Erythroblast (primary cell): ENCODE measurements at places on chromosomes 2 and 18.

GRCh38 chr2:54901224-54901986, 148.8 kb downstream of the RTN4 start:
- no peak for DNase-seq

- no peak for DNase-seq
These were observed 17.6 kb upstream of the NEDD4L start for GRCh38 chr18:58026395-58026794.

DNA sequence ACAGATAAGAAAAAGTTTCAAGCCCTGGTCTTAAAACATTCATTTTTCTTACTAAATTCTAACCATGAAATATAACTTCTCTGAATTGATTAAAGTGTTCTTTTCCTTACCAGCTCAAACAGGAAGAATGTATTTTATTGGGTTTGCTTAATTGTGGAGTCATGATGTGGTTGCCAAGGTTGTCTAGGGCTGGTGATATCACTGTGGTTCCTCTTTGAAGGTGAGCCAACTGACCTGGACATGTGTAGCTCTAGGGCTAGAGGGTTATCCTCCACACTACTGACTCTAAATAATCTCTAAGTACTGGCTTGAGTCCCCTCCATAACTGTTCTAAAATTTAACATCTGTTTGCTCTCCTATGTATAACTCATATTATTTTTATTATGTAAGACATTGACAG, 529.6 kb downstream of the PIK3C3 start:
- no peak for DNase-seq

- no peak for DNase-seq
These were observed 201.9 kb upstream of the COPS8 start for GRCh38 chr2:236883819-236884218.

GRCh38 chr2:180222644-180223043, 215.5 kb upstream of the CWC22 start:
- no peak for DNase-seq

GRCh38 chr18:55488473-55488872, 99.5 kb downstream of the TCF4 start:
- no peak for DNase-seq

- DNase-seq: no peak
These were observed 39.8 kb downstream of the HRH4 start for GRCh38 chr18:24500217-24500616.

GRCh38 chr2:151757861-151758260, 23.6 kb upstream of the NEB start:
- DNase-seq: no peak

GRCh38 chr2:146451972-146452371, 1392.9 kb upstream of the ACVR2A start:
- DNase-seq: no peak

- no peak for DNase-seq
These were observed 220.4 kb upstream of the TFPI start for GRCh38 chr2:187774551-187775071.

DNA sequence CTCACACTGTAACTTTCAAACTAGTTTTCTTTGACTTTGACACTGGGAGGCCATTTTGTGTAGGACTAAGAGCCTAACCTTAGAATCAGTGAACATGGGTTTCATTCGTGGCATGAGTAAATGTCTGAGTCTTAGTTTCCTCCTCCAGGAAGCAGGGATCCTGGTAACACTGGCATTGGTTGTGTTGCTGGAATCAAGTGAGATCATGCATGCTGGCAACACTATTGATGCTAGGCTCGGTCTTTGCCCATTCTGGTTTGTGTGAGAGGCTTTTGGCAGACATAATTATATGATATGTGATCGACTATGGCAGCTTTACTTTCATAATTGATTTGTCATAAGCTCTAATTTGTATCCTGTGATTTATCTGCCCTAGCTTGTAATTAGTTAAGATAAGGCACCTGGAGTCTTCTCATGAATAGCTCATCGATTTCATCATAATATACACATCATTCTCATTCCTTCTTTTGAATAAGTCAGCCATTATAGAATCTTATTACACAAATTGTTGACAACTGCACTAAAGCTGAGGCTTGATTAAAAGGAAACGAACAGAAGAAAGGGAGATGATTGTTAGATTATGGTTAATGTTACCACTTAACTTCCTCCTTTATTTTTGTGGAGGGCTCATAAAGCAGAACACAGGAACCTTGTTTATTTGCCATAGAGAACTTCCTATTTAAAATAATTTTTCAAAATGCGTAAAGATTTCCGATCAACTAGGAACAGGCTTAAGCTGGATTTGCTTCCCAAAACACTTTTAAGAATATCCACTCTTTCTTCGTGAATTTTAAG, 12.6 kb downstream of the PPP1R1C start:
- no peak for DNase-seq

DNA sequence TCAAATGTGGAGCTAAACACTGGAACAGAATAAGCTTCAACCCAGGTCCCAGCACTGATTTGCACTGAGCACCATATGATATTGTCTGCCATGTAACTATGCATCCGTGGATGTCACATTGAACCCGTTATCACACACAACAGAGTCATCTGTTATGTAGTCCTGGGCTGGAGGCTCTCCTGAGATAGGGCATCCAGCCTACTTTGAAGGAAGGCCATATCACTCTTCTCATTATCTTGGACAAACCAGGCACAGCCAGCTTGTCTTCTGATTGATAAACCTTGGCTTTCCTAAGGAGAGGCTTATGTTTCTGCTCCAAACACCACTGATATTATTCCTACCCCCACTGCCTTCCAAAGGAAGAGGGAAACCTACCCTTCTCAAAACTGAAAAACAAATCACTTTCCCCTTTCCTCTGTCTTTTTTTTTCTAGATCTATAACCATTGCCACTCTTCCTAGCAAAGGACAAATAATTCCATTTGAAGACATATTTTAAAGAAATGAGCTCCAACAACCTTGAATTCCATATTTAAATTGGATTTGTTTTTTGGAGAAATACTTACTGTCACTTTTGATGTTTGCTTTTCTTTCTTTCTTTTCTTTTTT, 16.4 kb downstream of the RSAD2 start:
- peak; percentile 99 for DNase-seq

DNA sequence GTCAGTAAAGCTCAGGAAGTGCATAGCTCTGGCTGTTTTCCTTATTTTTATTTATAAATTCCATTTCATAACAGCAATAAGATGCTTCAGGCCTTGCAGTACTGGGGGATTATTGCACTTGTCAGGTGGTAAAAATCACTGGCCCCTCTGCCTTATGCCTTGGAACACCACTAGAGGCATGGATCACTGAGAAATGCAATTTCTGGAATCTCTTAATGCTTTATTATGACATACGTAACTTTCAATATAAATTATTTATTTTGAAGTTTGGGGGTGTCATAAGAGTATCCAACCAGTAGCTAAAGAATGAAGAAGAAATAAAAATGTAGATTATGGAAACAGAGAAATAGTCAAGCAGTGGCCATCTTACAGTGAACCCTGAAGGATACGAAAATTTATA, 183.1 kb downstream of the FIGN start:
- no peak for DNase-seq

GRCh38 chr2:135742325-135742757, 686 bp downstream of the UBXN4 start:
- DNase-seq: peak; percentile 82

DNA sequence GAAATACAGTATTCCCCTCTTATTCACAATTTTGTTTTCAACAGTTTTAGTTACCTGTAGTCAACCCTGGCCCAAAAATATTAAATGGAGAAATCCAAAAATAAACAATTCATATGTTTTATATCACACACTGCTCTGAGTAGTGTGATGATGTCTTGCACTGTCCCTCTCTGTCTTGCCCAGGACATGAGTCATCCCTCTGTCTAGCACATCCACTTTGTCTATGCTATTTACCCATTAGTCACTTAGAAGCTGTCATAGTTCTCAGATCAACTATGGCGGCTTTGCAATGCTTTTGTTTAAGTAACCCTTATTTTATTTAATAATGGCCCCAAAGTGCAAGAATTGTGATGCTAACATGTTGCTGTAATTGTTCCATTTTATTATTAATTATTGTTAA, 380.6 kb upstream of the REG3G start:
- no peak for DNase-seq

DNA sequence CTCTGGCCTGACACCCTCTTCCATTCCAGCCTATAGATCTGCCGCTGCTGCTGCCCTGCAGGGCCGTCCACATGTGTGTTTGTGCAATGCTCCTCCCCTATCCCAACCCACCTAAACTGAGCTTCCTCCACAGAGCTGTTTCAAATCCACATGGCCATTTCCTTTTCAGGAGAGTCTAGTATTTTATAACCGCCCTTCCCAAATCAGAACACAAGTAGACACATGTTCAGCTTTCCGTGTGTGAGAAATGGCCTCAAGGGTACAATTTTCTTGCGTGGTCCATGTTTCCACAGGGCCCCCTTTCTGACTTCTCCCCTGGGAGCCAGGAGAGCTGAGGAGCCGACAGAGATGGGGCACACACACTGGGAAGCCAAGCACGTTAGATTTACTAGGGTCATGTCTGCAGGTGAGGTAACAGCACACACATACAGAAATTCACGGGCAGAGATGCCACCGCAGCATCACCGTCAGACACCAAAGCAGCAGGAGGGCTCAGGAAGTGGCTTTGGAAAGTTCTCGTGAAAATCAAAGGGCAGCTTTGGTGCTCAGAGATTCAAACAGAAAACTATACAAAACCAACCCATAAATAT, 102.9 kb upstream of the TGFA start:
- no peak for DNase-seq

- no peak for DNase-seq
These were observed 82.2 kb upstream of the LTBP1 start for GRCh38 chr2:32864334-32865111.

- DNase-seq: peak; percentile 34
These were observed 6.0 kb downstream of the COMMD1 start for GRCh38 chr2:61911510-61911909.

DNA sequence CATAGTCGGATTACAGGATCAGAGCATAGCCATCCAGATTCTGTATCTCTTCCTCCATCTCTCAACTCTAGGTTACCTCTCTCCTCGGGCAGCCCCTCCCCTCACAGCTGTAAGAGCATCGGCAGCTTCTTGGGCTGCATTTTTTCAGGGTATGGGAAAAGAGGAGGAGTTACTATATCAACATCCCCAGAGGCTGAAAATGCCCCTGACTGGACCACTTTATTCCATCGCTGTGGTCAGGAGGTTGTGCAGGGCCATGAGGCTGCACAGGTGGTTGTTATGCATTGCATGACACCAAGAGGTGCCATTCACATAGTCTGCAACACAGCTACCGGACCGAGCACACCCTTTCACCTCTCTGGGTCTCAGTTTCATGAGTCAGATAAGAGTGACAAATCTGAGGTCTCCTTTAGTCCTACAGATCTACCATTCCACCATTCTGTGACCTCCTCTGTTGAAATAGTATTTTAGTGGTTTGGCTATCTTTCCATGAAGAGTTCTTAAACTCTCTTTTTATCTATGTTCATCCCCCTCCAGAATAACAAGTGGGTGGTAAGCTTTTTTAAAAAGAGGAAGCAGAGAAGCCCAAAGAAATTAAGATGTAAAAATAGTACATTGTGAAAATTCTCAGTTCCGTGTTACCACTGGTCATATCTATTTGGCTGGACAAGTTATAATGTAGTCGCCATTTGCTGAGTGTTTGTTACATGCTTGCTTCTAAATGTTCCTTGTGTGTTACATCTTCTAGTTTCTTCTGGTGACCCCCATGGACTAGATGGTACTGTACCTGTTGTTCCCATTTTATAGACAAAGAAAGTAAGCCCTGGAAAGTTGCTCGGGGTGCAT, 56.6 kb upstream of the SLC1A4 start:
- no peak for DNase-seq

- no peak for DNase-seq
These were observed 270.4 kb upstream of the CCDC68 start for GRCh38 chr18:55229682-55230081.

- DNase-seq: no peak
These were observed 144.4 kb downstream of the MREG start for GRCh38 chr2:215868846-215869543.

- no peak for DNase-seq
These were observed 125.8 kb downstream of the THSD7B start for GRCh38 chr2:136891100-136891499.

- DNase-seq: peak; percentile 15
These were observed 23.4 kb upstream of the TANK start for GRCh38 chr2:161136696-161137324.

DNA sequence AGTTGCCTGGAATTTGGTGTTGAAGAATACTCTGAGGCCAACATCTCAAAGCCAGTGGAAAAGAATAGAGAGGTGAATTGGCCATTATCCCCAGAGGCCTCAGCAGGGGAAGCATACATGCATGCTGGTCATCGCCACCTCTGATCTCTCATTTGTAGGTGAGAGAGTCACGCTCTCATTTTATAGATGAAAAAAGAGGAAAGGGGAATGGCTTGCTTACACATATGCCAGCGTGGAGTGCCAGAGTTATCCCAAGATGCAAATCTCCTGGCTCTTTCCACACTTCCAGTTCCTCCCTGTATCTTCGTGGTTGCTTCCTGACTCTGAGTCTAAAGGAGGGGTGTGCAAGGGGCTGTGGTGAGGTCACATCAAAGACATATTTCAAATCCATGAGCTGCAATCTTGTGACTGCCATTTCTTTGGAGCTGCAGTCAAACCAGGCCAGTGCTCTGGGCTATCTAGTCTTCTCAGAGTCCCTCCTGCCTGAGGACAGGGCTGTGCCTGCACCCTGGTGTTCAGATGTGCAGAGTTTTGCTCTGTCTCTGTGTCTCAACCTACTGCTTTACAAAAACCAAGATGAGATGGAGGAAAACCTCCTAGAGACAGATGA, 324.7 kb downstream of the MYCN start:
- no peak for DNase-seq

- DNase-seq: no peak
These were observed 7.3 kb upstream of the PTPRM start for GRCh38 chr18:7559709-7560319.
